Activated T-cell treated with anti-CD3 and anti-CD28 coated beads, Interleukin-2, amount 50 U/mL, for 72 hours (primary cell): ENCODE measurements at places on chromosomes 5 and 9. TPM values are rescaled to one million over a fixed set of nuclear protein-coding genes. Genes with fewer than 3 reads are reported as not detected.

- H3K36me3 ChIP-seq: no peaks in the 10 kb centered on the region
- H3K4me1 ChIP-seq: no peaks in the 10 kb centered on the region
- no peaks in the 10 kb centered on the region for H3K27me3 ChIP-seq
- H3K4me3 ChIP-seq: no peak overlapping the region
These were observed 25.9 kb upstream of the IDNK start for GRCh38 chr9:83596899-83597504.

The WNK2 gene
- 1.1 TPM for total RNA-seq

The NHP2 gene
- total RNA-seq: 112 TPM

GRCh38 chr9:125852386-125852785 lies 105.2 kb downstream of the PBX3 start:
- no peaks in the 10 kb centered on the region for H3K36me3 ChIP-seq
- H3K4me1 ChIP-seq: peaks cover 23% of the 10 kb centered on the region
- no peak overlapping the region for H3K4me3 ChIP-seq
- no peak for DNase-seq
- no peak overlapping the region for H3K27ac ChIP-seq
- no peaks in the 10 kb centered on the region for H3K27me3 ChIP-seq

The ADAMTS2 gene
- not detected for total RNA-seq

The TCF7 gene
- 265 TPM for total RNA-seq

GRCh38 chr9:132626285-132626684 lies 43.5 kb downstream of the DDX31 start:
- H3K27ac ChIP-seq: no peak overlapping the region
- H3K36me3 ChIP-seq: peaks cover 13% of the 10 kb centered on the region
- no peak for DNase-seq
- H3K4me3 ChIP-seq: no peak overlapping the region

GRCh38 chr5:93336330-93337110 lies 244.5 kb downstream of the NR2F1-AS1 start:
- no peaks in the 10 kb centered on the region for H3K36me3 ChIP-seq
- H3K4me3 ChIP-seq: no peak overlapping the region
- no peaks in the 10 kb centered on the region for H3K27me3 ChIP-seq
- H3K27ac ChIP-seq: no peak overlapping the region
- DNase-seq: no peak
- H3K4me1 ChIP-seq: no peaks in the 10 kb centered on the region

DNA sequence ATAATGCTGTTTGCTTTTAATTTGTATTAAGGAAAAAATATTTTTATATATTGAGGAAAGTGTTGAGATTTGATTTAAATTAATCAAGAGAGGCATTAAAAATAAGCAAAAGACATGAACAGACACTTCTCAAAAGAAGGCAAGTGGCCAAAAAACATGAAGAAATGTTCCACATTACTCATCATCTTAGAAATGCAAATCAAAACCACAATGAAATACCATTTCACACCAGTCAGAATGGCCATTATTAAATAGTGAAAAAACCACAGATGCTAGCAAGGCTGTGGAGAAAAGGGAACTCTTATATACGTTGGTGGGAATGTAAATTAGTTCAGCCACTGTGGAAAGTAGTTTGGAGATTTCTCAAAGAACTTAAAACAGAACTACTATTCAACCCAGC lies 45.9 kb downstream of the RANBP17 start:
- peaks cover 8% of the 10 kb centered on the region for H3K27me3 ChIP-seq
- no peaks in the 10 kb centered on the region for H3K36me3 ChIP-seq
- no peaks in the 10 kb centered on the region for H3K4me1 ChIP-seq
- no peak overlapping the region for H3K4me3 ChIP-seq
- H3K27ac ChIP-seq: no peak overlapping the region

The GABRA1 gene
- not detected for total RNA-seq

The SLC26A2 gene
- 8.0 TPM for total RNA-seq

The CD274 gene
- total RNA-seq: 16.4 TPM

DNA sequence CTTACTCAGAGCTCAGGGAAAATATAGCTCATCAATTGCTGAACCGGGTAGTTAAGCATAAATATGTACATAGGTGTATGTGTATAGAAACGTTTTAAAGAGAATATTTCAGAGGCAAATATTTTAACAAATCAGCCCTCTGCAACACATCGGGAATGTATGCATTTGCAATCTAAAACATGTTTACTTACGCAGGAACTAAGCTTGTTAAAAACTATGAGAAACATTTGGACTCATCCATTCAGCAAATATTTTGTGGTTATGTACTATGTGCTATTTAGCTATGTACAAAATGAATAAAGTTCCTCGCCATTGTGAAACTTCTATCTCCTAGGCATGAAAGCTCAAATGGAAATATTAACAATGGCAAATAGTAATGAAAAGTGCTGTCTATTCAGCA lies 469.9 kb downstream of the ARHGEF28 start:
- no peaks in the 10 kb centered on the region for H3K36me3 ChIP-seq
- H3K27ac ChIP-seq: no peak overlapping the region
- DNase-seq: no peak

GRCh38 chr9:93684806-93685543 lies 108.6 kb downstream of the PHF2 start:
- no peaks in the 10 kb centered on the region for H3K27me3 ChIP-seq
- H3K4me3 ChIP-seq: no peak overlapping the region
- H3K36me3 ChIP-seq: peaks cover 5% of the 10 kb centered on the region
- H3K4me1 ChIP-seq: no peaks in the 10 kb centered on the region

DNA sequence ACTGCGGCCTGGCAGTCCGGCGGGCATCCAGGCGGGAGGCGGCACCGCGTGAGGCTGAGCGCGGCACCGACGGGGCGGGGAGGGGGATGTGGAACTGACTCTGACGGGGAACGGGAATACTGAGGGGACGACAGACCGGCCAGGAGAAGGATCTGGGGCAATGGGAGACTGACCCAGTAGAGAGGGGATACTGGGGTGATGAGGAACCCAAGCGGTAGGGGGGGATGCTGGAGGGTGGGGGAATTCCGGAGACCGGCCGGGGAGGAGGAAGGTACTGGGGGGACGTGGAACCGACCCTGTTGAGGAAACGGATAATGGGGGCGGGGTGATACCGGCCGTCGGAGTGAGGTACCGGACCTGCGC lies 423 bp downstream of the IPPK start:
- peak overlapping the region; percentile 71 for H3K4me3 ChIP-seq
- peak; percentile 34 for DNase-seq
- H3K27ac ChIP-seq: no peak overlapping the region
- peaks cover 5% of the 10 kb centered on the region for H3K36me3 ChIP-seq

The PCDHGA2 gene
- not detected for total RNA-seq

The TAF1L gene
- total RNA-seq: not detected

DNA sequence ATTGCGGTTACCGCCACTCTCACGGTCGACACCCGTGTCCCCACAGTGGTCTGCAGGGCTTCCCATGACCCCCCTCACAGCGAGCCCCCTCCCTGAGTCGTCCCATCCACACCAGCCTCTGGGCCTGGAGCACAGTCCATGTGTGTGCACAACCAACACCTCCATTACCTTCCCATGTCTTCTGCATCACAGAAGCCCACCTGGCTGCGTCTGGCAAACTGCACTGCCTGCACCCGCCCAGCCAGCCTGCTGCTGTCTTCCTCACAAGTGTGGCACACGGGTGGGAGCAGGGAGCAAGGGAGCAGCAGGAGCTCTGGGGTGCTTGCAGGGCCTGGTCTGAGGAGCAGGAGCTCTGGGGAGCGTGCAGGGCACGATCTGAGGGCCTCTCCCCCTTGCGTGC lies 415.3 kb upstream of the IRX4 start:
- no peaks in the 10 kb centered on the region for H3K4me1 ChIP-seq
- no peak for DNase-seq
- no peaks in the 10 kb centered on the region for H3K27me3 ChIP-seq
- H3K4me3 ChIP-seq: no peak overlapping the region
- H3K36me3 ChIP-seq: no peaks in the 10 kb centered on the region

- no peak for DNase-seq
- H3K36me3 ChIP-seq: peaks cover 2% of the 10 kb centered on the region
- peaks cover 31% of the 10 kb centered on the region for H3K4me1 ChIP-seq
- no peak overlapping the region for H3K27ac ChIP-seq
These were observed 2.8 kb upstream of the HBEGF start for GRCh38 chr5:140349244-140349643.

The ANKRD34B gene
- total RNA-seq: not detected

The TAS2R1 gene
- not detected for total RNA-seq

- no peak overlapping the region for H3K27ac ChIP-seq
- no peaks in the 10 kb centered on the region for H3K4me1 ChIP-seq
- H3K4me3 ChIP-seq: no peak overlapping the region
- no peaks in the 10 kb centered on the region for H3K36me3 ChIP-seq
- H3K27me3 ChIP-seq: no peaks in the 10 kb centered on the region
These were observed 440.6 kb upstream of the IZUMO3 start for GRCh38 chr9:24986331-24986730.

GRCh38 chr9:113931140-113931539 lies 55.0 kb downstream of the ZNF618 start:
- H3K27me3 ChIP-seq: no peaks in the 10 kb centered on the region
- no peaks in the 10 kb centered on the region for H3K36me3 ChIP-seq
- no peak overlapping the region for H3K4me3 ChIP-seq
- H3K27ac ChIP-seq: no peak overlapping the region
- no peaks in the 10 kb centered on the region for H3K4me1 ChIP-seq
